ENCODE measurements at places on chromosomes 3 and 15.

DNA sequence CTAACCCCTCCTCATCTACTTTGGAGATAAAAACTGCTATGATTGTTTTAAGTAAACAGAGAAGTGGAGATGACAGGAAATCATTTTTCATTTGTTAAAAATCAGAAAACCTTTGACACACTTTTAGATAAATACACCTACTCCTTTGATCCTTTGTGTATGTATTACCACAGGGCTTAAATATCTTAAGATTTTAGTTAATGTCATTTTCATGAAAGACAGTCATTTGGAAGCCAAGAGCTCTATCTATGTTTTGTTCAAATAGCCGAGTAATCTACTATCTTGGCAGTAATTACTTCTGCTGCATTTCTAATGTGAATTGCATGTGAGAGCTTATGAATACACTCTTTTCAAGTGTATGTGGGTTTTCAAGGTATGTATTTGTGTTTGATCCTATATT is 2.0 kb downstream of the ARPP21 start:
- no peak for DNase-seq

DNA sequence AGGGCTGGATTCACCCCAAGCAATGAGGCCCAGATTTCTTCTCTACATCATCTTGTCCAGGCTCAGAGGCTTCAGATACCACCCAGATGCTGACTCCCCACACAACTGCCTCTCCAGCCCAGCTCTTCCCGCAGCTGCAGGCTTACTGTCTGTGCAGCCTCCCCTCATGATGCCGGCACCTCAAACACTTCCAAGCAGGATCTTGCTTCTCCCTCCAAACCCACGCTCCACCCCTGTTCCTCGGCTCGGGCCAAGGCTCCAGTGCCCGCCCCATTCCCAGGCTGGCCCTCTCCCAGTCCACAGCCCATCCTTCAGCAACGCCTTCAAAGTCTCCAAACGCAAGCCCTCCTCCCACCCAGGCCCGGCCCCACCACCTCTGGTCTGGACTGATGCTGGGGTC is 159.2 kb upstream of the LINGO1 start:
- no peak for DNase-seq

DNA sequence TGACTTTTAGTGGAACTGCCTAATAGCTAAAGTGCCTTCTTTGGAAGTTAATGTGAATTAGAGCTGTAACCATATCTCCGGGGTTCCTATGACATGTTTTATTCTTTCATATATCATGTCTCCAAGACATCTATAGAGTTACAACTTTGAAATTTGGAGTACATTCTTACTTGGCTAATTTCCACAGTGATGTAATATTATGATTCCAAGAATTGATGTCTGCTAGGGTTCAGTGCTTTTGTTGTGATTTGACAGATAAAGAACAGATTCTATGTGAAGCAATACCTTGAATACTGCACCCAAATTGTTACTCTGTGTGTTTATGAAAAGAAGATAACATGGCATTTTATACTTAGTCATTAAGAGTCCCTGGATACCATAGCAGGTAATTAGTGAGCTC is 934.3 kb downstream of the NTRK3 start:
- DNase-seq, result no peak

DNA sequence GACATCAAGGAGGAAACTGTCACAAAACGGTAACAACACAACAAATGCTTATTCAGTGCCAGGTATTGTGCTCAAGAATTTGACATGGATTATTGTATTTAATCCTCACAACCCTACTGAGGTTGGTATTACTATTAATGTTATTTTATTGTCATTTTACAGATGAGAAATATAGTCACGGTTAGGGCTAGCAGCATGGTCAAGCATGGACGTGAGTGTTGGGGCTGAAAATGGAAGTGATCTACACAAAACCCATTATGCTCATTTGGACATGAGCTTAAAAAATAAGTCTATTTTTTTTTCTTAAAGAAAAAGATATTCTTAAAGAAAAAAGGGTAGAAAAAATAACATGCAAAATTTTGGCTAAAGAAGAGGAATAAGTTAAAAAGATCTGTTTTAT is 141.3 kb upstream of the SOX2 start:
- no peak for DNase-seq

- no peak for DNase-seq
Measured at GRCh38 chr3:177640319-177640965, 443.2 kb upstream of the TBL1XR1 start.

GRCh38 chr3:77939726-77940125 is 899.8 kb downstream of the ROBO2 start:
- no peak for DNase-seq

GRCh38 chr3:176920766-176921160 is 276.5 kb downstream of the TBL1XR1 start:
- no peak for DNase-seq

- no peak for DNase-seq
Measured at GRCh38 chr3:110564674-110565073, 506.9 kb upstream of the NECTIN3 start.

DNA sequence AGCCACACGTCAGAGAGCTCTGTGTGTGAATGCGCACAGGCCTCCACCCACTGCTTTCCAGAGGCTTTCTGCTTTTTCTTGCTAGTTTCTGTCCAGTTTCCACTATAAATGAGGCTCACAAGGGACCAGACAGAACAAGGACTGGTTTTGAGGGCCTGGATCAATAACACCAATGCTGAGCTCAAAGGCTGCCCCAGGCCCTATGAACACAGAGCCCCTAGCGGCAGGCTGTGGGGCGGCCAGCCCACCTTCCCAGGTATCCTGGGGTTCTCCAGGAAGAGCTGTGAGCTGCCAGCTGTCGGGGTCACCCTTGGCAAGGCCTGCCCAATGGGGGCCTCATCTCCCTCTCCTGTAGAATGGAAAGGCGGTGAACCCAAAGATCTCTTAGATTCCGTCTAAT is 2.2 kb upstream of the ITIH3 start:
- no peak for DNase-seq

DNA sequence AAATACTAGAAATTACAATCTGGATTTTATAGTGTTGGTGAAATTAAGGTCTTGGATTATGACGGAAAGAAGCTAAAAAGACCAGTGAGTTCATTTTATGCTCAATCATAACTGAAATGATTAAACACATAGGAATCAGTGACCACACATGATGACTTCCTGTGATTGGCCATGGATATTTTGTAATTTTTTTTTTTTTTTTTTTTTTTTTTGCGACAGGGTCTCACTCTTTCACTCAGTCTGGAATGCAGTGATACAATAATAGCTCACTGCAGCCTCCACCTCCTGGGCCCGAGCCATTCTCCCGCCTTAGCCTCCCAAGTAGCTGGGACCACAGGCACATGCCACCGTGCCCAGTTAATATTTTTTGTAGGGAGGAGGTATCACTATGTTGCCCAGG is 47.4 kb downstream of the PAQR5 start:
- no peak for DNase-seq

GRCh38 chr3:116870379-116870778 is 160.8 kb downstream of the TUSC7 start:
- DNase-seq, result no peak

DNA sequence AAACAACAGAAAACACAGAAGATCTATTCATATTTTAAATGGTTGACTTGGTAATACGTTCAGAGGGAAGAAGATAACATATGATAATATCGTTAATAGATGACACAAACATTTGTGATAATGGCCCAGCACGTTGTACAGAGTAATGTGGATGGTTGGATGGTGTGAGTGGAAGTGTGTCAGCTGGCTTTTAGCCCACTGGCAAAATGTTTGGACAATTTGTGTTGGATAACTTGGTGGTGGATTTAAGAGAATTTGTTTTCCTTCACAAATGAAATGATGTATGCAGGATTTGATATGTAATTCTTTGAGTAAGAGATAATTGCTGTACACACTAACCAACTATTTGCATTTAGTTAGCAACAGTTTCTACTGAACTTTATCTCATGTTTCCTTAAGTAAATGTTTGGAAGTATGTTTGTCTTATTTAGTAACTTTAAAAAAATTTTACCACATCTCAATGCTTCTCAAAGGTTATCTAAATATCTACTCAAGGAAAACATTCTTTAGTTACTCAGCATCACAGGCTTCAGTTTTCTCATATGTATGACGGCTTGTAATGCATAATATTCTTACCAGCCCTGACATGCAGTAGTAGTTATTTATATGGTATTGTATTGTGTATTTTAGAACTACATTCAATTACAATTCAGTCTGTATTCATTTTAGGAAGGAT is 328.5 kb upstream of the GOLIM4 start:
- DNase-seq, result no peak

- no peak for DNase-seq
Measured at GRCh38 chr15:40060236-40060961, 21.4 kb upstream of the SRP14 start.

DNA sequence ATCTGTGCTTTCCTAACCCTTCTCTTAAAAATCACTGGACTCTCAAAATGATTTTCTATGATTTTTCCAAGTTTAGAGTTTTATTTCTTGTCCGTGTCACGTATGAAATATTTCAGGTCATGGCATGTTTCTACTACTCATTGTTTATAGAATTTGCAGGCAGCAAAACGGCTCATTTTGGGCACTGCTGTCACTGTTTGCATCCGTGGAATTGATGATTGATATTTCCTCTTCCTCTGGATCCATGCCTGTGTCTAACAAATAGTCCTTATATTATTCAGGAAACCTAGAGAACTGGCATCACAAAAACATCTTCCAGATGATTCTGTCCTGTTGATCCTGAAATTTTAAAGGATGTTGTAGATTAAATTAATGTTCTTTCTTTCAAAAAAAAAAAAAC is 47.6 kb downstream of the LARS2 start:
- DNase-seq, result no peak

- DNase-seq, result no peak
Measured at GRCh38 chr3:11391174-11391879, 119.1 kb downstream of the ATG7 start.

GRCh38 chr3:147574621-147575020 is 165.5 kb downstream of the ZIC1 start:
- no peak for DNase-seq

GRCh38 chr3:187802928-187803259 is 57.6 kb upstream of the BCL6 start:
- no peak for DNase-seq

DNA sequence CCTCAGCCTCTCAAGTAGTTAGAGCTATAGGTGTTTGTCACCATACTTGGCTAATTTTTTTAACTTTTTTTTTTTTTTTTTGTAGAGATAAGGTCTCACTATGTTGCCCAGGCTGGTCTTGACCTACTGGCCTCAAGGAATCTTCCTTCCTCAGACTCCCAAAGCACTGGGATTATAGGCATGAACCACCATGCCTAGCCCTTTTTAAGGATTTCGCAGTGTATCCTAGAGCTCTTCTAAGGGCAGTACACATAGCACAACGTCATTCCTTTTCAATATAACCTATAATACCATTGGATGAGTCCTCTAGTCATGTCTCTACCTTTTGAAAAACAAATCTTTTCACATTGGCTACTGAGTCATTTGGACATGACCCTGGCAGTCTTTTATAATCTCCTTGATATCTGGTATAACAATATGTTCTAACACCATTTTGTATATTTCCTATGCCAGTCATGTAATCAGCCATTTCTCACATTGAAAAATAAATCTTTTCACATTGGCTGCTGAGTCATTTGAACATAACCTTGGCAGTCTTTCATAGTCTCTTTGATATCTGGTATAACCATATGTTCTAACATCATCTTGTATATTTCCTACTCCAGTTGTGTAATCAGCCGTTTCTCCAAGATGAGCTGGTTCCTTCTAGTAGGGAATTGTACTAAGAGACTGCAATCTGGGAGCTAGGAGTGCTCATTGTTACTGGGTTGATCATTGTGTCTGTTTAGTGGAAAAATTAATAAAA is 944.7 kb downstream of the MCTP2 start:
- DNase-seq, result no peak
